Left ventricle myocardium inferior (tissue), 1 donor: ENCODE measurements at places on chromosomes 3 and 15. TPM values are rescaled to one million over a fixed set of nuclear protein-coding genes. Genes with fewer than 3 reads are reported as not detected.

DNA sequence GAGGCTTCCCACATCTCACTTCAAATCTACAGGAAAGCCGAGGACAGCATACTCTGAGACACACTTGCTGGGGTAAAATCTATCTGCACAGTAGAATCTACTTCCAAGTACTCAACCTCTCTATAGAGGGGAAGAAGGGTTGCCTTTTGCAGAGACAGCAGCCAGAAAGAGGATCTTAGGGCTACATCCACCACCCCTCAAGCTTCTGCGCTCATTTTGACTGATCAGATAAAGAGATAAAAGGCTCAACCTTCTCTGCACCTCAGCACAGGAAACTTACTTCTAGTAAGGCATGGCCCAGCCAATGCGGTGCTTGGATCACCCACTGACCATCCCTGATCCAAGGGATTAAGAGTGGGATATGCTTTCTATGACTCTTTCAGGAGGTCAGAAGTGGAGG lies 6.9 kb upstream of the SLC9A9 start:
- no peak for DNase-seq

The GADL1 gene
- total RNA-seq = 0.11 TPM

DNA sequence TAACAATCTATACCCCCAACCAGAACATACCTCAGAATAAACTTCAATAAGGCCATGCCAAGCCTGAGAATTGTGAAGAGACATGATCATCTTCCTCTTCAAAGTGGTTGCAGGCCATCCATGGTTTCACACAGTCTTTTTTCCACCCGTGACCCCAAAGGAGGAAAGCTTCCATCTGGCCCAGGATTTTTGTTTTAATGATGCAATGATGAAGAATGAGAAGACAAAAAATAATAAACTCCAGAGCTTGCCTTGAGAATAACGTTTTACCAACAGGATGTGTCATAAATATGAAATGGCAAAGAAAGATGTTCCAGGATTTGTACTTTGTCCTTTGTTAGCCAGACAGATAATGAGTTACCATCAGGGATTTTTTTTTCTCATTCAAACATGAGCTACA lies 201.9 kb downstream of the WNT5A start:
- no peak for DNase-seq

DNA sequence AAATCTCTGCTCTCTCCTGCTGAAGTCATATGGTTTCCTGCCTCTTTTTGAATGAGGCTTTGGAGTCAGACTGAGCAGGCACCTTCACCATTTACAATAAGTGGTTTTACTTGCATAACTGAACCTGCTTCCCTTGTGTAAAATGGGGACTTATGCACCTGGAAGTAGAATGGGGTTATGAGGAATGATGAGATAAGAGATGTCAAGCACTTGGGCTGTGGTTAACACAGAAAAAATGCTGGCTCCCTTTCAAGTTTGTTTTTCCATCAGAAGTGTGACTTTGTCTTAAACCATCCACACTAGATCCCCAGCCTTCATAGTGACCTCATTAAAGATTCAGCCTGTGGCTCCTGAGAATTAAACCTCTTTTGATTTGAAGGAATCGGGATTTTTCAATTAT lies 5.2 kb downstream of the EXOSC7 start:
- no peak for DNase-seq

The GLDN gene
- total RNA-seq = 4.8 TPM

GRCh38 chr15:98311566-98312188 lies 336.7 kb upstream of the IGF1R start:
- peak; percentile 61 for DNase-seq

- DNase-seq = no peak
Observed at GRCh38 chr3:52714335-52715302, 8.7 kb downstream of the SPCS1 start.
